RCC 7860 (cell line): ENCODE measurements at places on chromosomes 5 and 9.

DNA sequence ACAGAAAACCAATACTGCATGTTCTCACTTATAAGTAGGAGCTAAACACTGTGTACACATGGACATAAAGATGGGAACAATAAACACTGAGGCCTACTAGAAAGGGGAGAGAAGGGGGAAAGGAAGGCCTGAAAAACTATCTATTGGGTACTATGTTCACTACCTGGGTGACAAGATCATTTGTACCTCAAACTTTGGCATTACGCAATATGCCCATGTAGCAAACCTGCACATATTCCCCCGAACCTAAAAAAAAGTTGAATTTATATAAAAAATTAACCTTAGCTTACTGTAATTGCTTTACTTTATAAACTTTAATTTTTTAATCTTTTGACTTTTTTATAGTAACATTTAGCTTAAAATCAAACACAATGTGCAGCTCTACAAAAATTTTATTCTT is 237.6 kb upstream of the ATP10B start:
- no peak for DNase-seq

DNA sequence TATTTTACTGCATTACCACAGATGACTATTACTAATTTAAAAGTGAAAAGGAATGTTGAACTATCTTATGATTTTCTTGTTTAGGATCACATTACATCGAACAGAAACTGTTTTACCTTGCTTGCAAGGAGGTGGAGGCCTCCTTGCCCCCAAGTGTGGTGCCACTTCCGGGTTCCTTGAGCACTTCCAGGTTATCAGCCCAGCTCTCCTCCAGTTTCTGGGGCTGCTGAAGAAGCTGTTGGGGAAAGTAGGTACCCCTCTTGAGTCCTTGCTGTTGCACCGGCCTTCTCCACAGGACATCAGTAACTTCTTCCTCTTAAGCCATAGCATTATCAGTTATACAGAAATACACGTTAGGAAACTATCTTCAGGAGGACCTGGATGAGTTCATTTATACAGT is 278.2 kb downstream of the DMRT2 start:
- DNase-seq, result no peak

- peak; percentile 43 for DNase-seq
These were observed 24.4 kb downstream of the SKIC3 start for GRCh38 chr5:95530416-95530815.

DNA sequence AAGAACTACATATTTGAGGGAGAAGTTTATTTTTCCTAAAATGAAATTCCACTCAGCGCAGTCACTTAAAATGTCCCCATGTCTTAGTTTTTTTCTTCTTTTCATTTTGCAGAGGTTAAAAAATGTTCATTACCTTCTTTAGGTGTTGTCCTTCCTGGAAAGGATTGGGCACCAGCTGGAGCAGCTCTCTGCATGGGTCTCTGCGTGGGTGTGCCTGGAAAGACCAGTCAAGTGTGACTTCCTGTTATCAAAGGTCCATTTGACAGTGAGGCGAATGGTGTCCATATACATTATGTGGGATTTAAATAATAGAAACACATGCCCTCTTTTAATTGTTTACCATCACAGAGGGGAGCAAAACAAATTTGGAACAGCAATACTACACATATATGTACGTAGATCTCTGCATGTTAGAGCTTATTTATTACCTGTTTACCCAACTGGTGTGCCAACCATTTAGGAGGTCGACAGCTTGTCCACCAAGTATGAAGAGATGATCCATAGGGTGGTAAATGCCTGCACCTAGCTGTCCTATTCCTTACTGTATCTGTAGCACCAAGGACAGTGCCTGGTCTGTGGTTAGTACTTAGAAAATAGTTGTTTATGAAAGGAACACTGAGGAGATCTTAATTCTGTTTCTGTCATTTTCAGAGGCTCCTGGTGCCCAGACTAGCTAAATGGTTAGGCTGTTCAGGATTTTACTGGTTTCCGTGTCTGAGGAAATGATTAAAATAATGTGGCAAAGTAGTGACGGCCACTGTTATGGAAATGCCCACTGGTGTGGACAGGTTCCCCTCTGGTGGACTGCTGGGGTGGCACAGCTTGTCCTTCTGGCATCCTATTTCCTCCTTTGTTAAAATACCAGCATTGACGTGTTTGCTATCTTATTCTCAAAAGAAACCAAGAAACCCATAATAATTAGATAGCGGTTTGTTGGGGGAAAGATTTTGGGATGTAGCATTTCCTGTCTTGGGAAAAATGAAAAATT is 200.4 kb downstream of the MAST4 start:
- DNase-seq, result no peak

GRCh38 chr5:7396713-7397454 is 946 bp downstream of the ADCY2 start:
- no peak for DNase-seq

GRCh38 chr5:32426440-32427151 is 17.9 kb downstream of the ZFR start:
- DNase-seq, result no peak

DNA sequence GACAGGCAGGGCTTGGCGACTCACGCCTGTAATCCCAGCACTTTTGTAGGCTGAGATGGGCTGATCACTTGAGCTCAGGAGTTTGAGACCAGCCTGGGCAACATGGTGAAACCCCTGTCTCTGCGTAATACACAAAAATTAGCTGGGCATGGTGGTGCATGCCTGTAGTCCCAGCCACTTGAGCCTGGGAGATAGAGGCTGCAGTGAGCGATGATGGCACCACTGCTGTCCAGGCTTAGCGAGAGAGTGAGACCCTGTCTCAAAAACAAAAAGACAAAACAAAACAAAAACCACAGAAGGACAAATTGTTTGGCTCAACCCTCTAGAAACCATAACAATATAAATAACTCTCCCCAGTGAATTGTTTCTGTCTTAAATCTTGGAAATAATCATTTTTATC is 92.6 kb upstream of the ERBIN start:
- no peak for DNase-seq

DNA sequence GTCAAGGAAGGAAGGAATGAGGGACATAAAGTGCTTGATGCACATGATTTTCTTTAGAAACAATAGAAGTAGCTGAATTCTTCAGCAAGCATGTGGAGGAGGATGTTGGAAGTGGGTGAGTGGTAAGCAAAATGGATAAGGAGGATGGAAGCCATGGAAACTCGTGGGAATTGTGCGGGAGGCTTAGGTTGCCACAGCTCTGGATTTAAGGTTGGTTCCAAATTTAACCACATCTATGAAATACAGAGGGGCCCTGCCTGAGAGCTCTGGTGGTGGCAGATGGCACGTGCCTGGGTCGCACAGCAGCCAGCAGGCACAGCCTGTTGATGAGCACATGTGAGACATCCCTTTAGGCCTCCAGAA is 284.7 kb downstream of the SMARCA2 start:
- no peak for DNase-seq

DNA sequence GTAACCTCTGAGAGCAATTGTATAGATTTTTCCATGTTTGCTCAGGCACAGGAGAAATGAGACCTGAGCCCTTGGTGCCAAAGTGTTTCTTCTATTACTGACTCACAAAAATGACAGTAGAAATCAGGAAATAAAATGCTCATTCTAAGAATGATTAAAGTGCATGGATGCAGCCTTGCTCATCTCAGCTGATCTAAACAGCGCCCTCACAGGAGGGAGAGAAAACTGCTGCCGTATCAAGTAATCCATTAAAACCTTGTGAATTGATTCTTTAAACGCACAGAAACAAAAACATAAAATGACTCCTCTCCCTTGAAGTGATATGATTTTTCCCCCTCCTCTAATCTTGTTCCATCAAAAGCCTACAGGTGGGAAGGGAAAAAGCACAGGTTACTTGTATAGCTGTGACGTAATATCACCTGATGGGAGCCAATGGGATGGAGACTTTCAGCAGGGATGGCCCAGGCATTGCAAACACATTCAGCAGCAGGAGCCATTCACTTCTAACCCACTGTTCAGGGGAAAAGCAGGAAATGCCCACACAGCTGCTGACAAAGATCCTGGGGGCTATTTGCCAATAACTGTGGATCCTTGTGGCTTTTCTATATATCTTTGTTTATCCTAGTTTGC is 76.7 kb downstream of the PLCXD3 start:
- no peak for DNase-seq

- DNase-seq, result no peak
These were observed 20.3 kb downstream of the PCSK5 start for GRCh38 chr9:75910731-75911130.

DNA sequence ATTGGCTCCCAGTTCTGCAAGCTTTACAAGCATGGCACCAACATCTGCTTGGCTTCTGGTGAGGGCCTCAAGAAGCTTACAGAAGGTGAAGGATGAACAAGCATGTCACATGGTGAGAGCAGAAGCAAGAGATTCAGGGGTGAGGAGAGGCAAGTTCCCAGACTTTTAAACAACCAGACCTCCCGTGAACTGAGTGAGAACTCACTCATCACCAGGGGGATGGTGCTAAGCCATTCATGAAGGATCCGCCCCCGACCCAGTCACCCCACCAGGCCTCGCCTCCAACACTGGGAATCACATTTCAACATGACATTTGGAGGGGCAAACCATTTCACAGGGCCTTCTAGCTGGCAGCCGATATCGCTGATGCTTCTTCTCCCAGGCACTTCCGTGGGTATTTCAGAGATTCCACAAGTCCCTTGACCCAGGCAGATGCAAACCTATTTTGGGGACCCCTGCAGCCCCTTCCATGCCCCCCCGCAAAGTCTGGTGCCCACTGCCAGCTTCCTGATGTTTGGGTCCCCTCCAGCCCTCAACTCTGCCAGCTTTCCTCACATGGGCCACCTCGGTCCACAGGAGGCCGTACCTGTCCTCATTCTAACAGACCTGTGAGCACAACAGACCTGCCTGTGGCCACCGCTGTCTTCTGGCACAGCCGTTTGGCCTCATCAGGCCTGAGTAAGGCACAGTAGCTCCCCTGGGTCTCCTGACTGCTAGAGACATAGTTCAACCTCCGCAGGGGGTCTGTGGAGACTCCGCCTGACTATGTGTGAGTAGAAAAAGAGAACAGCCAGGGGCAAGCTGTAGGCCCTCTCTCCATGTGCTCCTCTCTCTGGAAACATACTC is 60.7 kb upstream of the ANGPTL2 start:
- DNase-seq, result no peak

DNA sequence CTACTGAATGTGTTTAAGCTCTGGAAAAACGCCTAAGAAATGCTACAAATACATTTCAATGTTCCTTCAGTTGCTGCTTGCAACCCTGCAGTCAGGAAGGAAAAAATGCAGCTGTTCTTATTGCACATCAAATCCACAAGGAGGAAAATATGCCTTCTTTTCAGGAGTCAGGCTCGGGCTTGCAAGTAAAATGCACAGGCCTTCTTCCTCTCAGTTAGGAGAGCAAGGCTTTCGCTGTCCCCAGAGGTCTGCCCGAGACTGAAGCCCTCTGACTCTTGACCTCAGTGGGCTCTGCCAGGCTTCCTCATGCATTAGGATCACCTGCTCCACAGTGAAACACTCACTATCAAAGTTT is 899 bp upstream of the SHC3 start:
- peak; percentile 10 for DNase-seq

GRCh38 chr9:34552606-34552981 is 29.8 kb upstream of the ENHO start:
- no peak for DNase-seq

- peak; percentile 42 for DNase-seq
These were observed 65.7 kb upstream of the TNFAIP8 start for GRCh38 chr5:119290161-119290569.
